ENCODE measurements at places on chromosomes 12 and 14.

GRCh38 chr14:37171678-37172023, 755 bp downstream of the SLC25A21 start:
- no peak for DNase-seq

GRCh38 chr12:40792792-40793386, 100.7 kb downstream of the CNTN1 start:
- DNase-seq = no peak

DNA sequence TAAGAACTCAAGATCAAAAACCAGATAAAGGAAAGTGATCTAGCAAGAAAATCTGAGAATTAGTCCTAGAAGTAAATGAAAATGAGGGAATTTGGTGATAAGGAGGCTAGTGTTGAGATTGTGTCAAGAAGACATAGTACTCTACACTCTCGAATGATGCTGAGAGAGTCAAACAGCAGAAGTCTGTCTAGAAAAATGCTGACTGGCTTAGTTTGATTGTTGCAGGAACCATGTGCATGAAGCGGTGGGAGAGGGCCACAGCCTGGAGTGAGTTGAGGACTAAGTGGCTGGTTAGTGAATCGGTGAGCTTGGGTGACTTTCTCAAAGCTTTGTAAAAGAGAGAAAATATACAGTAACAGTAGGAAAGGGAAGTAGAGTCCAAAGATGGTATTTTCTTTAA, 124.5 kb downstream of the LRIG3 start:
- DNase-seq = no peak

DNA sequence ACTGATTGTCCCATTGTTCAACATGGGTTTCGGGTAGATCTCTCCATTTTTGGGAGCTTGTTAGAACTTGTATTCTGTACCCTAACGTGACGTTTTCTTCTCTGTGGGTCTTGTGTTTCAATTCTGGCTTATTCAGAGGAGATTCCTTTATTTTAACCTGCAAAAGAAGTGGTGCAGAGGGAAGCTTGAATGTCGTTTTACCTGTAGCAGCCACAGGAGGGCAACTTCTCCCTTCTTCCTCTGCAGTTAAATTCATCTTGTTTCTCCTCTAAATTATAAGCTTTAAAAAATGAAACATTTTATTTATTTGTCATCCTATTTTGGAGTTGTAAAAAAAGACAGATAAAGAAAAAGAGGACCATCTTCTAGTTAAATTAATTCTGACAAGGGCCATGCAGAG, 13.7 kb upstream of the CLEC4D start:
- DNase-seq = no peak

GRCh38 chr14:35374263-35374712, 30.3 kb downstream of the NFKBIA start:
- no peak for DNase-seq

GRCh38 chr14:23349156-23349845, 3.4 kb downstream of the SLC22A17 start:
- DNase-seq = no peak

GRCh38 chr12:64010069-64010686, 165.7 kb downstream of the SRGAP1 start:
- DNase-seq = no peak

DNA sequence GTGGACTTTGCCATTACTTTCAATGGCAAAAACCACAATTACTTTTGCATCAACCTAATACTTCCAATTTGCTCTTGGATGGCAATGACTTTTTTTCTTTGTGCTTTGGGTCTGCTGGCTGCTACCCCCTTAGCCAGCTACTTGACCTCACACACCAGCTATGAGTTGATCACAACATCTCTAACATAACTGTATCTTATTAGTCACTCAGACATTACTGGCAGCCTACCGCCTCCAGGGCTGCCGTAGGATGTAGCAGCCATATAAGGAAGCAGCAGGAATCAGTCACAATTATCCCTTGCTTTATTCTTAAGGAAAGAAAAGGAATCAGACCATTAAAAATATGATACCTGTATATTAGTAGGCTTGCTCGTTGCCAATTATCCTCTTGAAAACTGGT, 260.5 kb downstream of the ADAMTS20 start:
- DNase-seq = no peak

DNA sequence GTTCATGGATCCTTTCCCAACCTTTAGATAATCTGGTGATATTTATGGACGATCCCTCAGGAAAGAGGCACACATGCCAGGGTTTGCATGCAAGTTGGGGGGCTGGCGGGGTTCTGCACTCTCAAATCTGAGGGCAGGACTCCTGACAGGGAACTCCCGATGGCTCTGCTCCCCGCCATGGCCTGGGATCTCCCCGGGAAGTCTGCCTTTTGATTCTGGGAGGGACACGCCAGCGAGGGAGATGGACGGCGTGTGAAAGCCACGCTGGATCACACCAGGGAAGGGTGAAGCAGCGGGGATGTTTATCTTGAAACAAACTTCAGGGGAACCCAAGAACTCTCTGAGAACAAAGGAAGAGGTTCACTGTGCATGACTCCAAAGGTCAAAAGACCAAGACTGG, 43.6 kb downstream of the LGMN start:
- no peak for DNase-seq

DNA sequence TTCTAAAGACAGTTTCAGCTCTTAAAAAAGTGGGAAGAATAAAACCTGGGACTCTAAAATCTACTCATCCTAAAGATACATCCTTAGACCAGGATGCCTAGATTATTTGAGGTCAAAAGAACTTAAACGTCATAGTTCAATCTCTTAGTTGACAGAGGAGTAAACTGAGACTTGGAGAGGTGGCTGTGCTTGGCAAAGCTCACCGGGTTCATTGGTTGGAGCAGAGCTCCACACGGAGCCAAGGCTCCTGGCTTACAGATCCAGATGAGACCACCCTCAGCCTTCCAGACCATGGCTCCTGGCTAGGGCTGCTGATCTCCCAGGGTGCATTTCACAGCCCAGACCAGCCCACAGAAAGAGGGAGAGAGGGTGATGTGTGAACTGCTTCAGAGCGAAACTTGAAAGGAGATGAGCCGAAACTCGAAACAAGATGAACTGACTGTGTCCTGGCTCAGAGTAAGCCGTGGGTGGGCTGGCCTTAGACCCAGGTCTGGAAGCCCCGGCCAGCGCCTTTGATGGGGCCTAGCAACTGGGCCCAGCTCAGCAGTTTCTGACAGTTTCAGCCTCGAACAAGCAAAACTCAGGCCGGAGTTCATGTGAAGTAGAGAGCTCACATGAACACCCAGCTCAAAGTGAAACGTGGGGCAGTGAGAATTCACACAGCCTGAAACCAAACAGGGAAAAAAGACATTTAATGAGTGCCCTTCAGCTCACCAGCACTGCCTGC, 1044.8 kb downstream of the BCL11B start:
- DNase-seq = no peak
